Activated T-cell treated with anti-CD3 and anti-CD28 coated beads, Interleukin-2, amount 50 U/mL, for 4 hours (primary cell): ENCODE measurements at places on chromosomes 16 and 17. TPM values are rescaled to one million over a fixed set of nuclear protein-coding genes. Genes with fewer than 3 reads are reported as not detected.

The WDR81 gene
- 24.0 TPM for total RNA-seq

The SOX9 gene
- total RNA-seq: 0.08 TPM

The ARL5C gene
- not detected for total RNA-seq

The ZDHHC7 gene
- total RNA-seq: 27.2 TPM

The ASB16 gene
- 0.08 TPM for total RNA-seq

The CCL14 gene
- total RNA-seq: not detected
